ENCODE measurements at places on chromosomes 2 and 18.

DNA sequence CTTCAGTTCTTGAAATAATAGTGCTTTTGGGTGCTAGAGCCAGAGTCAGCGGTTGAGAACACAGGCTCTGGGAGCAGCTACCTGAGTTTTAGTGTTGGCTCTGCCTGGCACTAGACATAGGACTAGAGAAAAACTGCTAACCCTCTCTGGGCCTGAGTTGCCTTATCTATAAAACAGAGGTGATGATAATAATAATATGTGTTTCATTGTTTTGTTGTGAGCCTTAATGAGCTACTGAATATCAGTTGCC, 391.7 kb downstream of the PTPRM start:
- no peak for DNase-seq

DNA sequence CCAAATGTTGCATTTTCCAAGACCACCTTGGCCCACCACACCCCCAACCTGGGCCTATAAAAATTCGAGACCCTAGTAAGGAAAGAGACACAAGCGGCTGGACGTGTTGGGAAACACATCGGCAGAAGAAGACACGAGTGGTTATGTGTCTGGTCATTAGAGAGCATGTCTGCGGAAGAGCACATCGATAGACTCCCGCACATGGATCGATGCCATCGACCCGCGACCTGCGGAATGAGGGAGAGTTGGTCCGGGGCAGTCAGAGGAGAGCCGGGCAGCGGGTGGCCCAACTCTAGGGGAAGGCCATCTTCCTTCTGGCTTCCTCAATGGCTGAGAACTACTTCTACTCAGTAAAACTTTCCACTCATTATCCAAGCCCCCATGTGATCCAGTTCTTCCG, 219.4 kb downstream of the TGIF1 start:
- no peak for DNase-seq

DNA sequence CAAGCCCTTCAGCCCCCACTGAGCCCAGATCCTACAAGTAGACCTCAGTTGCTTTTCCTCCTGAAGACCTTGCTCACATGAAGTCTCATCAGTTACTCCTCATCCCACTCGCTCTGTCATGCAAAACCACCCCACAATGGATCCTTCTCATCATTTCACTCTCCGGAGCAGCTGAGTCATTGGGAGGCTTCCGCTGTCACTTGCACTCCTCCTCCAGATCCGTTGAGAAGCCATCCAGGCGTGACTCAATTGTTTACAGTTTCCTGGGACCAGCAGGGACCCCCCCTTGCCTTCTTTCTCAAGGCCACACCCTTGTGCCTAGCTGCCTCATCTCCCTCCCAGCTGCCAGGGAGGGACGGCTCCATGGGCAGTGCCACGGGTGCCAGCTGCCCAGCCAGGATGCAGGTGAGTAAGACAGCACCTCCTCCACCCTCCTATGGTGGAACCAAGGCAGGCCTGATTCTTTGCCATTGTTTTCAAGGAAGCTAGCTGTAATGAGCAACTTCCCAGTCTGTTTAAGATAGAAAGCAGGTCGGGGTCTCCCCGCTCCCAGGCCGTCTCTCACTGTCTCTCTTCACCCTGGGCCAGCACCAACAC, 16.3 kb downstream of the GPR55 start:
- DNase-seq, result peak; percentile 87

DNA sequence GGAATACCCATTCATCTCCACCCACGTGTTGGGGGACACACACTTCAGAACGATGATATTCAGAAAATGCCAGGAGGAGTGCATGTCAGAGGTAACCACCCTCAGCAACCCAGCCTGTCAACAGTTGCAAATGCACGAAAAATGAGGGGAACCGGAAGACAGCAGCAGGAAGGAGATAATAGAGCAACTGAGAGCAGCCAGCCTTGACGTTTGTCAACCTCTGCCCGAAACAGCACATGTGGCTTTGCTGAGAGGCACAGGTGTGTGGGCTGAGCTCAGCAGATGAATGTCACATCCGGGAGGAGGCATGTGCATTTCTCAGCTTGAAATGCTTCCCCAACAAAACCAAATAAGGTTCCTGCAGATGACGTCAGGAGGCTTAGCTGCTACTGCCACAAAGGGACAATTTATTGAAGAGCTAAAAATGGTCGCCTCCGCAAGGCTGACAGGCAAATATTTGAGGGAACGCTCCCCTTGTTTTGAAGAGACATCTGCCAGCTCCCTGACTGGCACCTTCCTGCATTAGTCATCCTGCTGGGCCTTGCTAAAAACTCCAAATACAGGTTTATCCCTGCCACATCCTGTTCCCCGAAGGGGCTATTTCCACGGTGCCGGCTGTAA, 419.0 kb downstream of the NBAS start:
- no peak for DNase-seq

DNA sequence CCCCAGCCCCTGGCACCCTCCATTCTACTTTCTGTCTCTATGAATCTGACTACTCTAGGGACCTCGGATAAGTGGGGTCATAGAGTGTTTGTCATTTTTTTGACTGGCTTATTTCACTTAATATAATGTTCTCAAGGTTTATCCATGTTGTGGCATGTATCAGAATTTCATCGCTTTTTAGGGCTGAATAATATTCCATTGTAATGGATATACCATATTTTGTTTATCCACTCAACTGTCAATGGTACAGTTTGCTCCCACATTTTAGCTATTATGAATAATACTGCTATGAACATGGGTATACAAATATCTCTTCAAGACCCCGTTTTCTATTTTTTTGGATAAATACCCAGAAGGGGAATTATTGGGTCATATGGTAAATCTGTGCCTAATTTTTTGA, 7.4 kb downstream of the TRAF3IP1 start:
- no peak for DNase-seq

DNA sequence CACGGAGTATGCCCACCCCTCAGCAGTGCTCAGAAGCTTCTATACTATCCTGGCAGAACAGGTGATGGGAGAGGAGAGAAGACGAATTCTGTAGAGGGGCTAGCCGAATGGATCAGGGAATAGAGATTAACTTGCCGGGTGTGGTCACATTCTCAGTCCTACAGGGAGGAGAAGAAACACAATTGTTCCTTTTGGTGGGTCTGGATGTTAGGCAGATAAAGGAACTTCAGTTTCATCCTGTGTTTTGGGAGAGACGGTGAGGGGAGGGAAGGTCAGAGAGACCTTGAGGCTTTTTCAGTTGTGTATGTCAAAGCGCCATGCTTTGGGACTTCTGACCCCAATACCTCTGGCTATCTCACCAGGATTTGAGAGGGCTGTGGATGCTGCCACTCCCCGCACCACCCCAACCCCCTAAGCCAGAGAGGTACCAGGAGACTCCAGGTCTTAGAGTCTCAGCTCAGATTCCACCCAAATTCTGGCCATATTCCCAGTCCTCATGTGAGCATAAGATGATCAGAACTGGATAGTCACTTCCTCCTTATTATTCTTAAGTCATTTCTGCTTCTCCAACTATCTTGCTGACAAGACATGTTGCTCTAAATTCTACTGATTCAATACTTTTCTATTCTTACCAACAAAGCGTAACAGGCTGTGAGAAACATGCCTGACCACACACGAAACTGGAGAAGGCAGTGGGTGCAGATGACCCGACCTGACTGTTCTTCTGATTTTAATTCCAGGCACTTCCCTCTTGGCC, 2.3 kb upstream of the TMEM37 start:
- no peak for DNase-seq

- DNase-seq, result no peak
Measured at GRCh38 chr2:165674780-165675179, 119.3 kb downstream of the GALNT3 start.

GRCh38 chr2:173064151-173064805, 11.4 kb upstream of the MAP3K20 start:
- DNase-seq, result no peak

DNA sequence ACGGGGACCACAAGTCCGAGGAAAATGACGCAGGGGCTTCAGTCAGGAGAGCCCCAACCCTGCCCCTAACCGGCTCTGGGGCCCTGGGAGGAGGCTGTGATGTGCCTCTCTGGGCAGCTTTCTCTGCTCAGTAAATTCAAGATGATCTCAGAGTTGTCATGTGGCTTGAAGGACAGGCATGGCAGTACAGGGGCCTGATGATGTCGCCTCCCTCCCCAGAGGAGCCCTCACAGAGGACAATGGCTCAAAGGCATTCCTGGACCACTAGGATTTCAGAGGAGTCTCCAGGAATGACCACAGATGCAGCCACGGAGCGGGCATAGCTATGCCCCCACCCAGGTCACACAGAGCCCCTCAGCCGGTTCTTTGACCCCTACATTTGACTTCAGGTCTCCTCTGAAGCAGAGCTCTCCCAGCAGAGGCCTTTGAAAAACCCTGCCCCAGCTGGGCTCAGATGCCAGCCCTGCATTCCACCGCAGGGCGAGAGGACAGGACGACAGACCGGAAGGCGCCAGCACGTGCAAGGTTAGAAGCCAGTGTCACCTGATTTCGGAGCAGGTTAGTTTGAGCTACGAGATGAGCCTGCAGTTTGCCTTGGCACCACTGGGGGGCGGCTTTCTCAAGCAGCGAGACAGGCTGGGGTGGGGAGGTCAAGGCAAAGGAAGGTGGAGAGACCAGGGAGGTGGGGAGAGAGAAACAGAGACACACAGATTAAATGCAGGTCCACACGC, 39.2 kb downstream of the BIN1 start:
- DNase-seq, result peak; percentile 83

- DNase-seq, result no peak
Measured at GRCh38 chr2:10575609-10576280, 114.0 kb downstream of the NOL10 start.

- DNase-seq, result no peak
Measured at GRCh38 chr18:72427721-72428120, 116.4 kb downstream of the CBLN2 start.

GRCh38 chr2:19854596-19855541, 46.9 kb downstream of the TTC32 start:
- DNase-seq, result no peak

DNA sequence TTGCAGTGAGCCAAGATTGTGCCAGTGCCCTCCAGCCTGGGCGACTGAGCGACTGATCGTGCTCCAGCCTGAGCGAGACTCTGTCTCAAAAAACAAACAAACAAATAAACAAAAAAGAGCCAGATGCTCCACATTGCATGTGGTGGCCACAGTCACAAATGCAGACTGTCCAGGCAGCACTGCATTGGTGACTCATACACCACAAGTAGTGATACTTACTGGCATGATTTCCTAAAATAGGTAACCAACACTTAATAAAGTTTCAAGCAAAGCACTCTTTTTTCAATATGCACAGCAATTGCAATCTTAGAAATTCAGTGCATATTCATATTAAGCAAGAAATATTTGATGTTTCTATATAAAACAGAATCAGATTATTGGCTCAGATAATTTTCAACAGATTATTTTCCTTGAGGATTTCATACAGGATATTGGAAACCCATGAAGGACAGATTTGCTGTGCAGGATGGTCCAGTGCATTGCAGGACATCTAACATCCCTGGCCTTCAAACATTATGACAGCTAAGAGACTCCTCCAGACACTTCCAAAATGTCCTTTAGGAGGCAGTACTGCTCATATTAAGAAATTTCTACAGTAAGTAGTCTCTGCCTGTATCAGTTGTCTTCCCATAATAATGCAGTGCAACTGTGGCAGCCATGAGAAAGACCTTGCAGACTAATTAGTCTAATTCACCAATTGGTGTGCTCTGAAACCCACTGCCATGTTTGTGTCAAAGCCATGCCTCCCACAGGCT, 10.5 kb upstream of the SLC1A4 start:
- DNase-seq, result no peak

- no peak for DNase-seq
Measured at GRCh38 chr2:72956050-72956395, 38.7 kb downstream of the EMX1 start.

GRCh38 chr18:28248653-28249052, 71.7 kb upstream of the CDH2 start:
- DNase-seq, result no peak

GRCh38 chr2:11807156-11808015, 61.0 kb downstream of the LPIN1 start:
- DNase-seq, result peak; percentile 30

GRCh38 chr18:24413148-24413547, 13.3 kb upstream of the IMPACT start:
- DNase-seq, result no peak

- no peak for DNase-seq
Measured at GRCh38 chr2:140680862-140681261, 1450.0 kb downstream of the LRP1B start.

GRCh38 chr2:226124548-226125011, 675.0 kb downstream of the IRS1 start:
- DNase-seq, result no peak

- DNase-seq, result no peak
Measured at GRCh38 chr2:21270708-21271122, 146.9 kb downstream of the TDRD15 start.

- DNase-seq, result no peak
Measured at GRCh38 chr18:68693091-68693815, 21.7 kb downstream of the TMX3 start.

- no peak for DNase-seq
Measured at GRCh38 chr2:18368008-18368407, 192.4 kb downstream of the RDH14 start.

GRCh38 chr2:209648714-209649113, 122.9 kb upstream of the UNC80 start:
- DNase-seq, result no peak

- DNase-seq, result no peak
Measured at GRCh38 chr2:120703330-120703994, 32.2 kb upstream of the GLI2 start.

DNA sequence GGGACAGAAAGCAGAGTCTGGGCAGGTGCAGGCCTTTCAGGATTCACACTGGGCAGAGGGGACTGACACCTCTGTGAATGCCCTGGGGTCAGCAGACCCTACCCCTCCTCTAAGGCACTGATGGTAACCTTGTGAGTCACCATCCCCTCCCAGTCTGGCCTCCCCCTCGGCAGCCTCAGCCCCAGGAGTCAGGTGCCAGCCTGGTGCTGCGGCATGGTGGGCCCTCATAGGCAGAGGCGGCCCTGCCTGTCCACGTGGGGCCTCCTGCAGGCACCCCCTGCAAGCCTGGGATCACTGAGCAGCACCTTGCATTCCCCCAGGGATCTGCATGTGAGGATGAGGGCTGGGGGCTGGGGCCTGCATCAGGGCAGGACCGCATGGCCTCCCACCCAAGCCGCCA, 4.8 kb upstream of the GPR17 start:
- no peak for DNase-seq

GRCh38 chr2:79223539-79223938, 64.0 kb upstream of the REG3A start:
- DNase-seq, result peak; percentile 34

GRCh38 chr18:75203416-75204268, 5.3 kb downstream of the PTGR3 start:
- DNase-seq, result peak; percentile 65

- DNase-seq, result no peak
Measured at GRCh38 chr2:12587228-12587627, 129.5 kb upstream of the TRIB2 start.

DNA sequence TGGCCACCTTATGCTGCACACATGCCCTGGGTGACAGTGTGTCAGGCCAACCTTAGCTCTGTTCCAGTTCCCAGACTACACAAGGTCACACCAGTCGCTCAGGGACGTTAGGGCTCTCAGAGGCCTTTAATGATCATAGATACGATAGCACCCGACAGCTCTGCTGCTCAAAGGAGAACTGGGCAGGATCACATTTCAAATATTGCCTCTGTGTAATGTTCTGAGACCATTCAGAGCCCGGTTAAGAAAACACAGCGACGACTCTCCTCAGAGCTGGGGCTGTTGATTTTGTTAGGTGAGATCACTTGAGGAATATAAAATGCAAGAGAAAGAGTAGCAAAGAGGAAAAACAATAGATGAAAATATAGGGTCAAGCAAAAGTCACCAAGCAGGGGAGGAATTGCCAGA, 166.6 kb upstream of the TANK start:
- no peak for DNase-seq

Data from eye (tissue), 1 donor.